ENCODE measurements at places on chromosomes 11 and 22.

DNA sequence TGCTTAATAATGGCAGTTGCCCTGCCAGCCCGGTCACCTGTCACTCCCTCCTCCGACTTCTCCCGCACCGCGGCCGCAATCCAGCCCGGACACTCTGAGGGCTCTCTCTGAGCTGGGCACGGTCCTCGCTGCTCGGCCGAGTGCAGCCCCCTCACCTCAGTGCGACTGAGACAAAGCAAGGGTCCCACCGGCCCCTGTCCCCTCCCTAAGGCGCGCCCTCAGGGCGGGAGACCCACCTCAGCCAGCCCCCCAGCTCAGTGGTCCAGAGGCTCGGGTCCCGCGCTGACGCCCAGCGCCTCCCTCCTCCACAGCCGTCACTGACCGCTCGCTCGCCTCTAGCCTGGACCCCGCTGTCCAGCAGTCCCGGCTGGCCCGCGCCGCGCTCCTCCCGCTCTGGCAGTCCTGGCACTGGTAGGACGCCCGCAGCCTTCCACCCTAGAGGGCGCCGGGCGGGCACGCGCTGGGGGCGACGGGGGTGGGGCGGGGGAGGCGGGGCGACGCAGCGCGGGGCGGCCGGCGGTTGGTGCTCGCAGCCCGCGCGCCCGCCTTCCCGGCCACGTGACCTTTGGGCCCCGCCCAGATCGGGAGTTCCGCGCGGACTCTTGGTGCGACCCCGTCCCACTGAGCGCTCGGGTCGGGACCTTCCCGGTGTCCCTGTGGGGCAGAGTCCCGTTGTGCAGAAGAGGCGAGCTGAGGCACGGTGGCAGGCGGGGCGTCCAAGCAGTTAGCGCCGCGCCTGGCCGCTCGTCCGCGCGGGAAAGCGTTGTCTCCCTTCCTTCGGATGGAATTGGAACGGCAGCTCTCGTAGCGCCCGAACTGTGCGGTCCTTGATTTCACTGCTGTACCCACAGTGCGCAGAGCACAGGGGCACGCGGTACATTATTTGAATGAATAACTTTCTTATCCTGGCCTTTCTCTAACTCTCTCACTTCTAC lies 7.8 kb upstream of the L3MBTL2 start:
- DNase-seq = peak; percentile 69

DNA sequence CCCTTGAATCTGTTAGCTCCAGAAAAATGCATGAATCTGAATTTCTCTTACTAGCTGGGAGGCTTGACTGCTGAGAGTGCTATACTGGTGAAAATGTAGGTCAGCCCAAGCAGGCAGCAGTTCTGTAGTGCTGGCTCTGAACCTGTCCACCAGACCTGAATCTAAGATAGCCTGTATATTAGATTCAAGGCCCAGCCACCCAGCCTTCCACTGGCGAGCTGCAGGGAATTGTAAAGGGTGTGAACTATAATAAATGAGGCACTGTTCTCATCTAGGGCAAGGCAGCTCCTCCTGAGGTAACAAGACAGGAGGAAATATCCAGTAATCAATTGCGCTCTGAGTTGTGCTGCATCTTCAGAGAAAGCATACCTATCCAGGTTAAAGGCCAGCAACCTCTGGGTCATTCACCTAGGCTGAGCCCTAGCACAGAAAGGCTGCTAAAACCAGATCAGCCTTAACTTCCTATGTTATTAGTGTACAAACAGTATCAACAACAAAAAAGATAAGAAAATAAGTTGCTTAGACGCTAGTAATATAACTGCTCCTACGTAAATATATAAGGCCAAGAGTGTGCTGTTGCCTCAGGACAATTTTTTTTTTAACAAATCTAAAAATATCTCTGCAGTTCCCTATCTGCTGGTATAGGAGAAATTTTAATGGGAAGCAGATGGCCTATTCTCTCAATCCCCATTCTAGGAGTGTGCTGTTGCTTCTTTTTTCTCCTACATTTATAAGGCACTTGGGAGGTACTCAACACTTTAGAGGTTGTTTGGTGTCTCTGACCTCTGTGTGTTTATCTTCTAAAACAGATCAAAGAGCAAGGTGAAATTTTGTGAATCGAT lies 63.0 kb downstream of the RELT start:
- DNase-seq = no peak

DNA sequence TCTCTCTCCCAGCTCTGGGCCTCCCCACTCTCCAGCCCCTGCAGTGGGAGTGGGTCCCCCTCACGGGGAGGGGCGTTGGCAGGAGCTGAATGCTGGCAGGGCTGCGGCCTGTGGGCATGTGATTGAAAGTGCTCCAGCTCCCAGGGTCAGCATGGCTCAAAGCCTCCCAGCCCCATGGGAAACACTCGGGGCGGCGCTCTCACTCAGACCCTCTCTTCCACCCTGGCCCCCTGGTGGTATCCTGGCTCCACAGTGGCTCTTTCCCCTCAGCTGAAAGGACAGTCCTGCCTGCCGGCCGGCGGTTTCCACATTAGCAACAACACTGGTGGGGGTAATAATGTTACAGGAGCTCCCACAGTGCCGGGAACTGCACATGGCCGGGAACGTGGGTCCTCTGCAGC lies 35.5 kb downstream of the POLR3H start:
- DNase-seq = no peak

DNA sequence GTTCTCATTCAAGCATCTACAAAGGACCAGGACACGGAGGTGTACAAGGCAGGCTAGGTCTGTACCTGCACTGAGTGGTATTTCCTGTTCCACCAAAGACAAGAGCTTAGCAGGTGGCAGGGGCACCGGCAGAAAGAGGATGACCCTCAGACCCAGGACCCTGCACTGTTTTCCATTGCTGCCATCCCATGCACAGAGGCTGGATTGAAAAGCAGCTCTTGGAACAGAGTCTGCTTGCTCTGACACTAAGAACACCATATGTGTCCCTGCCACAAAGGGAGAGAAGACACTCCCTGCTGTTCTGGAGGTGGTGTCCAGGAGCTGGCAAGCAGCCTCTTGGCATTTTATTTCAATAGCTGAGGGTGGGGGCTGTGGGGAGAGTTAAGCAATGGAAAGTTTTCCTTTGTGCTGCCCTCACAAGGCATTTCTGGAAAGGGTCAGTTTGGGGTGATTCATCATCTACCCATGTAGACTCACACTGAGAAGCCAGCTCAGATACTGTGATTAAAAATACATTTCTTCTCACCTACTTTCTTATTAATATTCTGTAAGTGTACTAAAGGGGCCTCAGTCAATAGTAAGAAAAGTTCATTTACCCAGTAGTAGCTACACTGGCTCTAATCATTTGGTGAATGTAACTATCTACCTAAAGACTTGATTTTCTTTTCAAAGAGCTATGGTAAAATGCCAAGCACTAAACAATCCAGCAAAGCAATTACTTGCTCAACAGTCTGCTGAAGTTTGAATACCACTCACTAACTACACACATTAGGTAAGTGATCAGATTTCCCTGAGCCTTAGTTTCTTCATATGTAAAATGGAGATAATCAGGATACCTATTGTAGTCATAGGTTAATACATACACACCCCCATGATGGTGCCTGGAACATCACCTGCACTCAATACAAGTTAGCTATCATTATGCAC lies 55.2 kb downstream of the SLC1A2 start:
- no peak for DNase-seq

GRCh38 chr11:68223275-68223674 lies 10.2 kb upstream of the KMT5B start:
- no peak for DNase-seq

- no peak for DNase-seq
Observed at GRCh38 chr11:107827041-107827440, 31.5 kb downstream of the SLC35F2 start.

DNA sequence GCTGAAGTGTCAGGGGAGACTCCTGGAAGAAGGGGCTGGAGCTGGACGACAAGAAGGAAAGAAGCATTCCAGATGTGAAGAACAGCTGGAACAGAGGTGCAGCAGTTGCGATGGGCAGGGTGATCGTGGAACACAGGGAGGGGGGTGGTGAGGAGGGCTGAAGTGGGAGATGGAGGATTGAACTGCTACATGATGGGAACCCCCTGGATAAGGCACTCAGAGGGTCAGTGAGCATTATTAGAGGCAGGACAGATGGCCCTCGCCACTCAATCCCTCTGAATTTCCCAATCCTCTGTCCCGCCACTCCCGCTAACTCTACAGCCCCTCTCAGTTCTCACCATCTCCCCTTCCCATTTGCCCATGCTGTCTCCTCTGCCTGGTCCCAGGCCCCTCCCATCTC lies 14.0 kb downstream of the SERPINH1 start:
- no peak for DNase-seq

- no peak for DNase-seq
Observed at GRCh38 chr22:30978304-30978962, 9.4 kb downstream of the TUG1 start.

DNA sequence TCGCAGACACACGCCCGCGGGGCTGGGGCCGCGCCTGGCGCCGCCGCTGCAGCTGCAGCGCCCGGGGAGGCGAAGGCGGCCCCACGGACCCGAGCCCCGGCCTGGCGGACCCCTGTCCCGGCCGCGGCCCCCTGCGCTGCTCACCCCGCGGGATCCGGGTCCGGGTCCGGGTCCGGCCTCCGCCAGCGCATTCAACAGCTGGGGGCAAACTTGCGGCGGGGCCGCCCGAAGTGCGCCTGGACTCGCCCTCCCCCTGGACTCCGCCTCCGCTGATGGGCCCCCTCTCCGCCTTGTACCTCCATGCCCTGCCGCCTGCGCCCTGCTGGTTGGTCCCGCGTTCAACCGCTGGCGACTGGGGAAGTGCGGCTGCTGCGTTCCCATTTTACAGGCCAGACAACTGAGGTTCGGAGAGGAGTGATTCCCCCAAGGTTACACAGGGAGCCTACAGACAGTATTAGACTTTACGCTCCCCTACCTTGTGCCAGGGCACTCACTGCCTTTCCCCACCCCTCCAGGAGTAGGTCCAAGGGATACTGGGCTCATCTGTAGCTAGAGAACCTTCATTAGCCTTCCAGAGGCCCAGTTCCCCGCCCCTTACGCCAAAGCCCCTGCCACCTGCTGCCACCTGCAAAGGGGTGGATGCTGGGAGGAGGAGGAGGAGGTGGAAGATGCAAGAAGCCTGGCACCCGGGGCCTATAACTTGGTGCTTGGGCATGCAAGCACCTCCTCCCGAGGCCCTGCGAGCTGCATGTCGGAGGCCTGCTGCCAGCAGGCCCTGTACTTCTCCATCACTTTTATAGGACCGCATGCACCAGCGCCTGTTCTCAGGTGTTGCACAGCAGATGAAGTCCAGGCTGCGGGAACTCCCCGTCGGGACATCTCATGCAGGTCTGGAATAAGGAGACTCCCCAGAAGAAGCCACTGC lies 694 bp upstream of the ELFN2 start:
- DNase-seq = no peak

DNA sequence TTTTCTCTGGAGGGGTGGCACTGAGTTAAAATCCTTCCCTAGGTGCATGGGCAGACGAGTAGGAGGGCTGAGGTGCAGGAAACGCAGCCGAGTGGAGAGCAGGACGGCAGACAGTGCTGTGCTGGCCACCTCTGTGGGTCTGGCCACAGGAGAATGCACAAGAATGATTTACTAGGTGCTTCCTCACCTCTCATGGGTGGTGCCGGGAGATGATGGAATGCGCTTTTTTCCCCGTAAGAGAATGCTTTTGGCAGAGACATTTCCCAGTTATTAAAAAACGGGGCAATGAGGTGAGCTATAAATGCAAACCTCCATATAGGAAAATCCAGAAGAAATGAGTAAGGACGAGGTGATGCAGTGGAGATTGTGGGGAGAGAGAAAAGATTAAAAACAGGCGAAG lies 86.1 kb downstream of the ADAMTS15 start:
- DNase-seq = no peak

- no peak for DNase-seq
Observed at GRCh38 chr11:77967121-77967520, 27.3 kb downstream of the INTS4 start.

DNA sequence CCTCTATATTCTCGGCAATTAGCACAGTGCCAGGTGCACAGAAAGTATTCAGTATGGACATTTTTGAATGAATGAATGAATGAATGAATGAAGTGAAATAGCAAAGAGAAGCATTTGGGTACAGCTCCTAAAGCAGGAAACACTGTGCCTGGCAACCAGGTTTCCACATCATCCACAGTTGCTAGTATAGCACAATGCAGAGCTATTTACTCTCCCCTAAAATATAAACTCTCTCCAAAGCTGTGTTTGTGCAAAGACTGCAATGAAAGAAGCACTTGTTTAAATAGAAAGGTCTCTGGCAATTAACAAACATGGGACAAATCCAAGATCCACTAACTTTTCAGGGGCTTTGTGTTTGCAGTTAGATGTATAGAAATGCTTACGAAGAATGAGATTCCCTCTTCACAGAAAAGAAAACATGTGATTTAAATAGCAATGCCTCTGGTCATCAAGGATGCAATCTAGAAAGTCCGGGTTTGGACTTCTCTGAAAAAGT lies 103.0 kb upstream of the OPCML start:
- no peak for DNase-seq

GRCh38 chr22:44758344-44758973 lies 6.1 kb downstream of the ARHGAP8 start:
- no peak for DNase-seq

- no peak for DNase-seq
Observed at GRCh38 chr11:94787801-94788200, 19.6 kb downstream of the AMOTL1 start.

DNA sequence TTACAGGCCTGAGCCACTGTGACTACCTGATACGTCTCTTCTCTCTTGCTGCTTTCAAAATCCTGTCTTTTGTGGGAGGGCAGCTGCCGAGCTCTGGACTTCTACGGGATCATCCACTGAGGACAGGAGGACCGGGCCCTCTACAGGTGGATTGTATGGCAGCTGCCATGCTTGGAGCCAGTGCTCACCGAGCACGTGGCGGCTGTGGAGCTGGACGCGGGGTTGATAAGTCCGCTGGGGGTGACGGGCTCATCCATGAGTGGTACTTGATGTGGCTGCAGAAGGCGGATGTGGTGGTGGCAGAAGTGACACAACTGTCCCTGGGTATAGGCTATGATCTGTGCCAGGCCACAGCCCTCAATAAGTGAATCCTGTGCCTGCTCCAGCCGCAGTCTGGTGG lies 1.8 kb upstream of the CYP2D6 start:
- no peak for DNase-seq

- no peak for DNase-seq
Observed at GRCh38 chr11:70577258-70577603, 178.9 kb downstream of the CTTN start.

DNA sequence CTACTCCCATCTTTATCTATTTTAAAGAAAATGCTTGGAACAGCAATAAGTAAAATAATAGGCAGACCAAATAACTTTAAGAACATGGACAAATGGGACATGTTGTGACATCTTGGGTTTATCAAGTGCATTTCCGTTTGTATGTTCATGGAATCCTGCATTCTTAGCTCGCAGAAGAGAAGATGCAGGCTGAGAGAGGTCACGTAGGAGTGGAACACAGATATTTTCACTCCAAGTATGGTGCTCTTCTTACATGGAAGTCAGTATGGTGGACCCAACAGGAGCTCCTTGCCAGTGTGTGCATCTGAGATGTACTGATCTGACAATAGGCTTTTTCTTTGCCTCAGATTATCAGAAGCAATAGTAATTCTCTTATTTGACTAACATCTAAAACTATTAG lies 1.7 kb downstream of the E2F8 start:
- no peak for DNase-seq

- no peak for DNase-seq
Observed at GRCh38 chr11:116473790-116474346, 298.9 kb downstream of the BUD13 start.

Measured in stimulated activated CD8-positive, alpha-beta memory T cell treated with anti-CD3 and anti-CD28 coated beads, Interleukin-15, amount 100 ng/mL, for 4 hours (primary cell).